ENCODE measurements at places on chromosomes 7 and 10.

- no peak for DNase-seq
Measured at GRCh38 chr7:21942955-21943354, 2.7 kb downstream of the CDCA7L start.

DNA sequence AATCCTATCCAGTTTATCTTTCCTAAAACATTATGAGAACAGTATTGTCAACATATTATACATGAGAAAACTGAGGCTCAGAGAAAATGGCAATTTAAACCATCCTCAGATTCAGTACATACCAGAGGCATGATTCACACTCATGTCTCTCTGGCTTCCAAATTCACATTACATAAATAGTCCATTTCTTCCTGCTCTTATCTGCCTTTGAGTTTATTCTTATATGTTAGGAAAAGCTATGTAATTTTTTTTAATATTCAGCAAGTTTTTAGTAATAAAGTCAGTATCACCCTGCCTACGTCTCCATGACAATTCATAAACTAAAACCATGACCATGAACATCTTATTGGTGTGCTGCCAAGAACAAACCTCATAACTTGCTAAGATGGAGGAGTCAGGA lies 1260.2 kb upstream of the SORCS1 start:
- DNase-seq = no peak

GRCh38 chr7:138943061-138943460 lies 38.1 kb downstream of the KIAA1549 start:
- DNase-seq = no peak

DNA sequence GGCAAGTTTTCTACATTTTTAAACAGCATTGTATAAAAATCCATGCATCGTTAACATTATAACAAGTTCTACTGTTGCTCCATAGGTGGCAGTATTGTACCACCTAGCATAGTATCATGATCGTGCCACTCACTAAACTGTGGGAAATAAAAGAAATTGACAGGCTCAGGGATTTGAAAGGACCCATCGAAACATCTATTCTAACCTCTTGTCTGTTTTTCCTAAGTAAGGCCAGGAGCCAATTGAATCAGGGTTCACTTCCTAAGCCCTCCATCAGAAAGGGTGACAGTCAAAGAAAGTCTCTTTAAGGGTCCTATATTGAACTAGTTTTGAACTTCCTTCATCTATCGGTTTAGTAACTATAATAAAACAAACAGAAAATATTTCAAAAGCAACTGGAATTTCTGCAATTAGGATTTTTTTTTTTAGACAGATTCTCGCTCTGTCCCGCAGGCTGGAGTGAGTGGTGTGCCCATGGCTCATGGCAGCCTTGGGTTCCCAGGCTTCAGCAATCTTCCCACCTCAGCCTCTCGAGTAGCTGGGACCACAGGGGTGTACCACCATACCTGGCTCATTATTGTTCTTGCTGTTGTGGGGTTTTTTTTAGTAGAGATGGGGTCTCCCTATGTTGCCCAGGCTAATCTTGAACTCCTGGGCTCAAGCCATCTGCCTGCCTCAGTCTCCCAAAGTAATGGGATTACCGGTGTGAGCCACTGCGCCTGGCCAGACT lies 9.4 kb downstream of the HACD1 start:
- DNase-seq = peak; percentile 23

DNA sequence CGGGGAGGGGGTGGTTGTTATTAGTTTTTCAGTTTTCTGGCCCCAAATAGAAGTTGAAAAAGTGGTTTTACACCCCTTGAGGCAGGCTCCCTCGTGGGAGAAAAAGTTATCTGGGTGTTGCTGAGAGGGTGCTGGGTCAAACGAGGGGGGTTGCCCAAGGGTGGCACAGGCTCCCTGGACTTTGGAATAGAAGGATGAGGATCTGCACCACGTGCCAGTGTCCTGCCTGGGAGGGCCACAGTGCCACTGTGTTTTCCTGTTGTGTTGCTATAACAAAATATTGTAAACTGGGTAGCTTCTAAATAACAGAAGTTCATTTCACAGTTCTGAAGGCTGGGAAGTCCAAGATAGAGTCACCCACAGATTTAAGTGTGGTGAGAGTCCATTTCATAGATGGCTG lies 181.9 kb downstream of the CXCL12 start:
- DNase-seq = no peak

DNA sequence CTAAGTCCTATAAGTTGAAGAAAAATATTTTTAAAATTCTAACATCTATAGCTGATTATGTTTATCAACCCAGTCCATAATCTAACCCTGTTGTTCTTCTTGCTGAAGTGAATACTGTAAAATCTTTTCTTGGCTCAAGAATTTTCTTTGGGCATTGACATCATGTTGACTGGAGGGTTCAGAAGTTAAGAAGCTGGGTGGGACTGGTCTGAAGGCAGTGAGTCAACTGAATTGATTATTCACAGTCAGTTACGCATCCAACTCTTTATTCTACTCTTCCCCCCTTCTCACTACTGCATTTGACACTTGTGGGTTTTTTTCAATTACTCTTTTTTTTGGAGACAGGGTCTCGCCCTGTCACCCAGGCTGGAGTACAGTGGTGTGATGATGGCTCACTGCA lies 31.0 kb downstream of the DENND2A start:
- DNase-seq = no peak

GRCh38 chr7:7351156-7351555 lies 168.8 kb downstream of the C1GALT1 start:
- no peak for DNase-seq

- no peak for DNase-seq
Measured at GRCh38 chr7:104059103-104059502, 69.6 kb upstream of the RELN start.

GRCh38 chr10:7436490-7437100 lies 25.8 kb upstream of the SFMBT2 start:
- DNase-seq = no peak

DNA sequence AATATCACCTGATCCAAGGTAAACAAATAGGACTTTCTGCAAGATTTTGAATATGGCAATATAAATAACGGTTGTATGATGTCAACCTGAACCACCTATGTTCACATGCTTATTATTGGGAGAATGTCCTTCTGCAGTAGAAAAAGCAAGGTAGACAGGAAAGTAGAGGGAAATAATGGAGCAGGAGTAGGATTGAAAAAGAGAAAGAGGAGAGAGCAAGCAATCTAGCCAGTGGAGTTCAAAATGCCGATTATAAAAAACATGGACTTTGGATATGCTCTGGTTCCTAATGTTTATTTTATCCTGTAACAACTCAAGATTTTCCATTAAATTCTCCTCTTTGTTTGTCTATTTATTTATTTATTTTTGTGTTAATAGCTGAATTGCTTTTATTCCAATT lies 878.0 kb upstream of the KCND2 start:
- no peak for DNase-seq

Data from activated naive CD4-positive, alpha-beta T cell treated with anti-CD3 and anti-CD28 coated beads for 36 hours (primary cell).